Stimulated activated CD8-positive, alpha-beta memory T cell treated with anti-CD3 and anti-CD28 coated beads, Interleukin-7, amount 100 ng/mL, for 1 hour (primary cell): ENCODE measurements at places on chromosomes 6 and 20.

- DNase-seq: no peak
Observed at GRCh38 chr20:54723723-54724122, 248.3 kb downstream of the DOK5 start.

- no peak for DNase-seq
Observed at GRCh38 chr6:22056398-22056797, 240.4 kb downstream of the PRL start.

GRCh38 chr20:53949319-53949839 is 121.0 kb downstream of the BCAS1 start:
- peak; percentile 59 for DNase-seq

DNA sequence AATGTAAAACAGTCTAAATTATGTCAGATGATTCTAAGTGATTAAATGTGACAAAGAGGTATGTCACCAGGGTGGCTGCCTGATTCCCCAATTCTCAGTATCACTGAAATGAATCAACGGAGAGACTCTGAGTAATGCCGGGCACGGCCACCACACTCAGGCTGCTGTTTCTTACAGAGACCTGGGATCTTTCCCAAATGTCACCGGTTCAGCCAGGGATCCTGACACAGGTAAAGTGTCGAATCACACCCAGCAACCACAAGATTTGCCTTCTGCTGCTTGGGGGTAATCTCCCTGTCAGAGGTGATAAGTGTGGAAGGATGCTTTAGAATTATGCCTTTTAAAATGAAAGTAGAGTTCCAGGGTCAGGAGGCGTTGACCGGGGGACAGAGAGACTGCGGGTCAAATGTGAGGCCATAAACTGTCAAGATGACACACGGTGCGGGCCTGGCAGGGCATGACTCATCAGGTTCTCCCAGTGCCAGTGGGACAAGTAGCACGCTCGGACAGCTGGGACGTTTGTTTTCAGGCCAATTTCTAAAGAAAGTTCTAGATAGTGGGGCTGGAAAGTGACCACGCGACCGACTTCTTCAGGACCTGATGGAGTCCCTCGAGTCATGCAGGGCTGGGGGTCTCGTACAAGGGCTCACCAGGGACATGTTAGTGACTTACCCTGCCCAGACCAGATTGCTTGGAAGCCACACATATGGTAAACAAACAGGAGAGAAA is 48.9 kb downstream of the PRDM1 start:
- DNase-seq: no peak

DNA sequence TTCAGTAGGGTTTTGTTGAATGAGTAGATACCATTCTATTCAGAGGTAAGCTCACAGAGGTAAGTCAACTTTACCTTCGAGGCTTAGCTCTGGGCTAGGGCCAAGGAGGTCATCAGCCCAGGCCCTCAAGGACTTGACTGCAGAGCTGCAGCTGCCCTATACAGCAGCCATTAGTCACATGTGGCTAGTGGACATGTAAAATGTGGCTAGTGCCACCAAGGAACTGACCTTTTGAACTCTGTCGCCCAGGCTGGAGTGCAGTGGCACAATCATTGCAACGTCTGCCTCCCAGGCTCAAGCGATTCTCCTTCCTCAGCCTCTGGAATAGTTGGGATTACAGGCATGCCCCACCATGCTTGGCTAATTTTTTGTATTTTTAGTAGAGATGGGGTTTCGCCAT is 47.9 kb upstream of the EPB41L1 start:
- DNase-seq: no peak

DNA sequence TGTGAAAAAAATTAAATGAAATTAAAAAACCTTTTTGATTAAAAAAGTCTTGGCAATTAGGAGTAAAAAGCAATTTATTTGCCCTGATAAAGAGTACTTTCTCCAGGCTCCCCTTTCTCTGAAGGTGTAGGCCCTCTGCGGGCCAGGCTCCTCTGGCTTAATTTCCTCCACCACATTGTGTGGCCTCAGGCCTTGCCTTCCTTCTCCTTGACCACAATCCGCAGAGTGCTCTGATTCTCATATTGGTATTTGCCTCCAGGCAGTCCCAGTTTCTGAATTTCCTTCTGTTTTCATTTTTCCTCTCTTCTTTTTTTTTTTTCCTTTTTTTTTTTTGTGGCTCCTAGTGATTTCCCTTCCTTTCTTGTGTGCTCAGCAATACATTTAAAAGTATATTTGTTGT is 96.4 kb downstream of the AIG1 start:
- DNase-seq: no peak

DNA sequence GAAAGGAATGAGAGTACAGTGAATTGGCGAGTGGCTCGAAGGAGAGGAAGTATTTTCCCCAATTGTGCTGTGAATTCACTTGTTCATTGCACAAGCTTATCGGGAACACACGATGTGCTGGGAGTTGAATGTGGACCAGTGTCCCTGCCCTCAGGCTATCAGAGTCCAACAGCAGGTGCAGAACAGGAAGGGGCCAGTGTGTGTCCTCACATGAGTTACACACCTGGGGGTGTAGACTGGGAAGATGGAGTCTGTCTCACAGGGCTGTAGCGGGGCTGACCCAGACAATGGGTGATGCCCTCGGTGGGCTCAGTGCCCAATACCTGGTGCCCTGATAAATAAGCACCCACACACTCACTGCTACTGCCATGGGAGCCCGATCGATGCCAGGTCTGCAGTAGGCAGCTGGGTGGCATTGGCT is 14.4 kb downstream of the DUSP22 start:
- no peak for DNase-seq

GRCh38 chr6:136113736-136114173 is 136.4 kb downstream of the MTFR2 start:
- no peak for DNase-seq

DNA sequence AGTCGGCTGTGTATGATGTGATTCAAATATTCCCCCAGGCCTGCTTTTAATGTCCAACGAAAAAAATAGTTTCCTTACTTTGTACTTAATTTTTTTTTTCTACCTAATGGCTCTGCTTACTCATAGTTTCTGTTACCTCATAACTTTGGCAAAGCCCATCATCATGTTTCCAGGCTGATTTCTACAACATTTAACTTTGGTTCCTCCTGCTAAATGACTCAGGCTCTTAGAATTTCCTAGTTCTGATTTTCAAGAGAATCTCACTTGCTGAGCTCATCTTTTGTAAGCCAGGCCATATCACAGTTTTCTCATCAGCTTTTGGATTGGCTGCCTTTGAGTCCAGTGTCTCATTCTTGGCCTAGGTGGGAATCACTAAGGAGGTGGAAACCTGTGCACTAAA is 323.1 kb downstream of the HDGFL1 start:
- DNase-seq: no peak

GRCh38 chr6:44569931-44570385 is 182.5 kb downstream of the CDC5L start:
- no peak for DNase-seq
